Esophagus squamous epithelium (tissue), 5 donors: ENCODE measurements at places on chromosomes 6 and 20. TPM values are rescaled to one million over a fixed set of nuclear protein-coding genes. Genes with fewer than 3 reads are reported as not detected.

- DNase-seq = no peak
Observed at GRCh38 chr6:30311101-30311500, 15.6 kb upstream of the TRIM39 start.

- no peak for DNase-seq
Observed at GRCh38 chr6:107646176-107646575, 156.3 kb downstream of the SOBP start.

BHLHE23 gene
- total RNA-seq = not detected

IL17A gene
- not detected for total RNA-seq

- no peak for DNase-seq
Observed at GRCh38 chr6:50541941-50542340, 171.4 kb upstream of the TFAP2D start.

GRCh38 chr20:5784735-5785134 lies 34.5 kb downstream of the SHLD1 start:
- no peak for DNase-seq

DNA sequence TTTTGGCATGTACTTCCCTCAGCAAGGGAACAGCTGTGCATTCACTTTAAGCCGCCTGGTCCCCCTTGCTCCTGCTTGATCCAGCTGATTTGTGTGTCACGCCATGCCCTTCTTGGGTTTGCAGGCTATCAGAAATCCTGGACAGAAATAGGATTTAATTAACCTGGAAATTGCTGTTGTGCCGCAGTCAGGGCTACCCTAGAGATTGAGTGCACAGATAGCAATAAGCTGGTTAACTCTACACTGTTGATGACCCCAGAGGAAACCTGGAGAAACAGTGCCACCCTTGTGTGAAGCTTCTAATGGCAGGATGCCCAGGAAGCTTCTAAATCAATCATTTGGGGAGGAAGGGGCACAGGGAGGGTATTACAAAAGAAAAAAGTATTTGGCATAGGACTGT lies 199.0 kb downstream of the JARID2 start:
- DNase-seq = no peak

DNA sequence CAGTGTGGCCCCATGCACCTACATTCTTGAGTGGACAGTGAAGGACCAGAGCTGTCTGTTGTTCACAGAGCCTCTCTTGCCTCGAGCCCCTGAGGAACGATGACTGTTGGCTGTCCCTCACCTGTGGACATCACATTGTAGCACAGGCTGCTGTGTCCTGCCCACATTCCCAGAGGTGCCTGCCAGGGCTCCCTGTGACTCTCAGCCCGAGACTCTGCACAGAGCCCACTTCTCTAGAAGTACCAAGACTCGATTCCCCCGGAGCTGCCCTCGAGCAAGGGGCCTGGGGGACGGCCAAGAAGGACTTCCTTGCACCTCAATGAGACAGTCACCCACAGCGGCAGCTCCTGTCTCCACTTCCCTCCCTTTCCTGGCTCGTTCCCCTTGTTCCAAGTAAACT lies 28.6 kb upstream of the DLGAP4 start:
- DNase-seq = no peak

NRSN1 gene
- not detected for total RNA-seq

GRCh38 chr6:131998255-131998982 lies 47.2 kb upstream of the CCN2 start:
- DNase-seq = no peak

SMIM8 gene
- 2.3 TPM for total RNA-seq

GCNT2 gene
- 7.5 TPM for total RNA-seq

DNA sequence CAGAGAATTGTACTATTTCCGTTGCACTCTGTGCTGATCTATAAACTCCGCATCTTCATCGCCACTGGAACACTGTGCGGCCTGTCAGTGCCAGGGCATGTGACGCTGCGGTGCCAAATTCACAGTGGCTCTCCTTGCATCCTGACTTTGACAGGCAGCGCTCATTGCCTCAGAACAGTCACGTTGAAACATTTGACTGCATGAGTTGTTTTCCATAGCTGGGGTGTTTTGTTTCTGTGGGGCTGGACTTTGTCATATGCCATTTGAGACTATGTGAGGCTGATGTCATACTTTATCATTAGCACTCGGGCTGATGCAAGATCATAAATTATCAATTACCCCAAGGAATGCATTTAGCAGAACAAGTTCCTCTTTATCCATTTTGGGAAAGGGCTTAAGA lies 32.7 kb downstream of the CFAP61 start:
- no peak for DNase-seq

DNA sequence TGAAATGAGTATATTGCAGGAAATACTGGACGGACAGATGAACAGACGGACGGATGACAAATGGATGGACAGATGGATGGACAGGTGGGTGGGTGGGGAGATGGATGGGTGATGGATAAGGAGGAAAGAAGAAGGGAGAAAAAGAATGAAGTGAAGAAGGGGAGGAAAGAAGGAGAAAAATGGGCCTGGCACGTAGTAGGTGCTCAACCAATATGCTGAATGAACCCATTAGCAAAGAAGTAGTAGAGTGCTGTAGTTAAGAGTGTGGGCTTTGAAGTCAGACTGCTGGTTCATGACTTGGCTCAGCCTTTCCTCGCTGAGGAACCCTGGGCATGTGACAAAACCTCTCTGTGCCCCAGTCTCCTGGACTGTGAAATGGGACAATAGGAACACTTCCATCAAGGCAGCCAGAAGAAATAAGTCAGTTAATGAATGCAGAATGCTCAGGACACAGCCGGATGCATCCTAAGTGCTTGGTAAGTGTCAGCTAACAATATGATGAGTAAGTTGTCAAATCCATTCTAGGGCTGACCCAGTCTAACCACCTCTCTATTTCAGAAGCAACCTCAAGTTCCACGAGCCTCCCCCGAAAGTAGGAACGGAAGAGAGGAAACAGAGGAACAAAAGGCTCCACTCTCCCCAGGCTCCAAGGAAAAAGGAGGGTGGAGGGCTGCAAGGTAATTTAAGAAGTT lies 37.9 kb downstream of the PREX1 start:
- no peak for DNase-seq

KIAA1755 gene
- 3.4 TPM for total RNA-seq

SKIC2 gene
- 28.1 TPM for total RNA-seq

DNA sequence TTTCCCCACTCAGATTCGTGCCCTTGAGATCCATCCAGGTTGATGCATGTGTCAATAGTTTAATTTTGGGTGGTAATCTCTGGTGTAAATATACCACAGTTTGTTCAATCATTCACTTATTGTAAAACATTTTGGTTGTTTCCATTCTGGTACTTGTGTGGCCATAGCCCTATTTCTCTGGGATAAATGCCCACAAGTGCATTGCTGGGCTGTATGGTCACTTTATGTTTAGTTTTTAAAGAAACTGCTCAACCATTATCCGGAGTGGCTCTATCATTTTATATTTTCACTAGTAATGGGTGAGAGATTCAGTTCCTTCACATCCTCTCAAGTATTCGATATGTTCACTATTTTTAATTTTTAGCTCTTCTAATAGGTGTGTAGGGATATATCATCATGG lies 60.7 kb upstream of the RNF24 start:
- DNase-seq = no peak

- DNase-seq = no peak
Observed at GRCh38 chr6:88814909-88815308, 148.5 kb downstream of the RNGTT start.

- DNase-seq = no peak
Observed at GRCh38 chr6:63502156-63502555, 70.1 kb upstream of the LOC128125822 start.

DNA sequence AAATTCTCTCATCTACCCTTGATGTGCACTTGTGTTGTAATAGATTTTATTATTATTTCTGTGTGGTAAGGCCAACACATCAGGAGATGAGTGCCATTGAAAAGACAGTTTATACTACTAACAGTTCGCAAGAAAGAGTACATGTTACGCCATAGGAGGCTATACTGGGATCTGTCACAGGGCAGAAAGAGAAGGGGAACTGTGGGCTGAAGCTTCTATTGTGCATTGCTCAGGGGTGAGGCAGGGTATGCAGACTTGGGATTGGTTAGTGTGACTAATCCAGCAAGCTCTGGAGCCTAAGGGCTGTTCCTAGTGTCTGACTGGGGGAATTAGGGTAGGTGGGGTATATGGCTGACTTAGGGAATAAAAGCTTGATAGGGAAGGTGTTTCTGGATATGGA lies 50.9 kb downstream of the GPR63 start:
- no peak for DNase-seq

TCP11 gene
- not detected for total RNA-seq

GRCh38 chr6:152981219-152981618 lies 1.6 kb downstream of the FBXO5 start:
- no peak for DNase-seq

DNA sequence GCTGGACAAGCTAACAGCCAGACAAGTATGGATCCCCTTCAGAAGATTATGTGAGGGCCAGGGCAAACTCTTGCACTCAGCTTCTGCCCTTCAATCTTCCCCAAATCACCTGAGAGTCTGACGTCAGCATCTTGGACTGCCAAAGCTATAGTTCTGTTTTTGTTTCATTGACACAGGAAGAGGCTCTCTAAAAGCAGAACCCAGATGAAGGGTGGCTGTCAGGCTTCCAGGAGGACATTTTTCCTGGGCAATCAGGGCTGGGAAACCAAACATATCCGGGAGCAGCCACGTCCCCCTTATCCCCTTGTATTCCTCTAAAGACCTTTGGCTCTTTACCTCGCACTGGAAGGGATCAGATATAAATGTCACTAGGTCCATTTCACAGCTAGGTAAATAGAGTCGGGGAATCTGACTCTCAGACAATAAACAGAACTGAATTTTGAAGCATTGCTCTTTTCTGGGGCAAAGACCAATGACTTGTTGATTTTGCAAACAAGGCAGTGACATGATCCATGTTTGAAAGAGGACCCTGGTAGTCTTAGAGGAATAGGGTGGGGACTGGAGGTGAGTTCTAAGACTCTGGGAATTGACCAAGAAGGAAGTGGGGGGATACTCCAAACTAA lies 13.3 kb downstream of the MAFB start:
- DNase-seq = no peak

DNA sequence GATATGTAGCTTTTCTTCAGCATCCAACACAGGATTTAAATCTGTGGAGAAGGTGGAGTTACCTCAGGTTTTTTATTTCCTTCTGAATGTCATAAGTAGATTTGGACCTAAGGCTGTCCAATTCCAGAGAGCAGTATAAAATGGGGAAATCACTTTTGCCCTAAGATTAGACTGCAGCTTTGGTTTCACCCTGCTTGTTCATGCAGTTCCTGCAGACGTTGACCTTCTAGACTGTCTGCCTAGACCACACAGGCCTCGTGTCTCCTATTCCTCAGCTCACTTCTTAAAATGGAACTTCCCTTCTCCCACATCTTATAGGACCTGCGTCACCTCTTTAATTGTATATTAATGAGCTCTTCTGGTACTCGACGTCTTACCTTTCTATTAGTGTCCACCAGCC lies 26.0 kb upstream of the C6orf62 start:
- DNase-seq = no peak

GRCh38 chr20:20969701-20970280 lies 136.4 kb downstream of the LINC00237 start:
- DNase-seq = no peak

BMP5 gene
- 0.11 TPM for total RNA-seq

DNA sequence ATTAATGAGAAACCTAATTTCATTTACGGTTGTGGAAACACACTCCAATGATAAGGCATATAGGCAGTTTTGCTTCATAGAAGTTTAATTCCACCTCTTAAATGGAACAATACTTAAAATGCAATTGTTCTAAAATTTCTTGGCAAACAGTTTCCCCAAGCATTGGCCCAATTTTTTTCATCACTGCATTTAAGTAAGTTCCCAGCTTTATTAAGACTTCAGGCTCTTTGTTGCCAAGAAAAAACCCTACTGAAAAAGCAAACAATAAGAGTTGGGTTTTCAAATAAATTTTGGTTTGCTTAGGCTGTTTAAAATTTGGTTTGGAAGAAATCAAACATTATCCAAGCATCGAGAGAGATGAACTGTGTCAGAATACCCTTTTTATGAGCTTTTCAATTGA lies 690.9 kb upstream of the NRSN1 start:
- no peak for DNase-seq

- no peak for DNase-seq
Observed at GRCh38 chr6:159002432-159003155, 2.6 kb upstream of the RSPH3 start.

DEFB132 gene
- not detected for total RNA-seq

GRCh38 chr6:34389034-34389433 lies 3.4 kb downstream of the NUDT3 start:
- DNase-seq = no peak

DNA sequence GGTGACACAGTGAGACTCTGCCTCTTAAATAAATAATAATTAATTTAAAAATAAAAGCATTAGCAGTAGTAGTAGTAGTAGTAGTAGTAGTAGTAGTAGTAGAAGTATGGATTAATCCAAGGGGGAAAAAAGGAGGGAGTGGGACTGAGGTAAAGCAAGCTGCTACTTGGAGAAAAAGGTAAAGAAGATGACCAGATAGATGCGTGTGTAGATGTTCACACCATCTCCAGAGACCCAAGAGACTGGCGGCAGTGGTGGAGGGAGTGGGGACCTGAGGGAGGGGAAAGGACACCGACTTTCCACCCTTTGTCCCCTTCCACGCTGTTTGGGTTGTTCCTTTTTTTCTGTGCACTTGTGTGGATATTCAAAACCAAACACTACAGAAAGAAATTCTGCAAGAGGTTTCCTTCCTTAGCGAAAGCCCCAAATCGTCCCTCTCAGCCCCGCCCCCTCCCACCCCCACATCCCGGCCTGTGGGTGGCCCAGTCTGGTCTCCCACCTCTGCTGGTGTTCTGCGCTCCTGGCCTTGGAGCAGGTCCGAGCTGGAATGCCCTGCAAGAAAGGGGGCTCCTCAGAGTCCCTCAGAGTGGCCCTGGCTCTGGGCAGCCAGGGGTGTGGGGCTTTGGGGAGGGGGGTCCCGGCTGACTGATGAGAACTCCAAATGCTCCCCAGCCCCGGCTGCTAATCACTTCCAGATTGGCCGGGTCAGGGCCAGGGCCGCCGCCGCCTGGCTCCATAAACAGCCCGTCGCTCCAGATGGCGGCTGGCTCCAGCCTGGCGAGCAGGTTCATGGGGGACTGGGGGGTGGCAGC lies 60.2 kb downstream of the UBE2V1 start:
- DNase-seq = no peak

- no peak for DNase-seq
Observed at GRCh38 chr6:114287461-114287860, 55.4 kb downstream of the HS3ST5 start.

ADGB gene
- 0.19 TPM for total RNA-seq

DNA sequence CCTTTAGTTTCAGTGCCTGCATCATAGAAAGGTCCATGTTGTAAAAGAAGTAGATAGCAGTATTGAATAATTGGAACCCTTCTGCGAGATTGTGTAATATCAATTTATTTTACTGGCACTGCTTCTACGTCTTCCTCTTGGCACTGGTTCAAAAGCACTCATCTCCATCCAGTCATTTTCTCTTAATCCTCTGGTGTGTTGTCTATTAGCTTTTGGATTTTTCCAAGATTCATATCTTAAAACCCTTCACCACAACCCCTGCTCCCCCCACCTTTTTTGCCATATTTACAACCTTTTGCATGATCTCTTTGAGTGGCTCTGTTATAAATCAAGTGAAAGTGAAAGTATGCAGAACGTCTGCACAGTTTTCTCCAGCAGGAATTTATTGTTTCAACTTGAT lies 76.6 kb upstream of the HSF2 start:
- no peak for DNase-seq

GRCh38 chr6:101840100-101840499 lies 446.6 kb downstream of the GRIK2 start:
- DNase-seq = no peak
